Progenitor cell of endocrine pancreas (in vitro differentiated cells): ENCODE measurements at places on chromosomes 16 and 17.
A peak's percentile ranks its signal among the peaks of the same experiment; 100 is the strongest.

DNA sequence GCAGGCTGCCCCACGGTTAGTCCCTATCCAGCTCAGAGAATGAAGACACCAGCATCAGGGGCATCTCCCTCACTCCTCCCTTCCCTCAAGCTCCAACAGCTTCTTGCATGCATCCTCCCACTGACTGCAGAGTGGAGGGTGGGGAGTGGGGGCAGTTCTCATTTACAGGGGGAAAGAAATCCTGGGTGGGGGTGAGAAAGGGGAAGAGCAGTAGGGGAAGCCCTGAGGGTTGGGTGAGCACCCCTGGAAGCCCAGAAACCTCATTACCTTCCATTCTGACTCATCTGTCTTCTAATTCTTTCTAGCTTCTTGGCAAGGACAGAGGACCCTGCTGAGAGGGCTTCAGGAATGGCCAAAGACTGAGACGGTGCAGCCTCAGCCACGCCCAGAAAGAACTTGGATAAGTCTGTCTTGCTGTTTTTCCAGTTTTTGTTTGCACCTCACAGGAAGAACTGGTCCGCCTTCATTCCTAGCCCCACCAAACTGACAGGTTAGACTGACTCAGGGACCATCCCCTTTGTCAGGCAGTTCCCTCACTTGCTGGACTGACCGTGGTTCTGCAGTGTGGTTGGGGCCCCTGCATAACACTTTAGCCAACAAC lies 52.5 kb upstream of the WSB1 start:
- DNase-seq = no peak

- DNase-seq = no peak
Measured at GRCh38 chr17:41065829-41066624, at the start of gene KRTAP2-4. KRTAP2-4 (minus strand) TSS chr17:41065879; CDS start chr17:41065845, 34 bp downstream.

DNA sequence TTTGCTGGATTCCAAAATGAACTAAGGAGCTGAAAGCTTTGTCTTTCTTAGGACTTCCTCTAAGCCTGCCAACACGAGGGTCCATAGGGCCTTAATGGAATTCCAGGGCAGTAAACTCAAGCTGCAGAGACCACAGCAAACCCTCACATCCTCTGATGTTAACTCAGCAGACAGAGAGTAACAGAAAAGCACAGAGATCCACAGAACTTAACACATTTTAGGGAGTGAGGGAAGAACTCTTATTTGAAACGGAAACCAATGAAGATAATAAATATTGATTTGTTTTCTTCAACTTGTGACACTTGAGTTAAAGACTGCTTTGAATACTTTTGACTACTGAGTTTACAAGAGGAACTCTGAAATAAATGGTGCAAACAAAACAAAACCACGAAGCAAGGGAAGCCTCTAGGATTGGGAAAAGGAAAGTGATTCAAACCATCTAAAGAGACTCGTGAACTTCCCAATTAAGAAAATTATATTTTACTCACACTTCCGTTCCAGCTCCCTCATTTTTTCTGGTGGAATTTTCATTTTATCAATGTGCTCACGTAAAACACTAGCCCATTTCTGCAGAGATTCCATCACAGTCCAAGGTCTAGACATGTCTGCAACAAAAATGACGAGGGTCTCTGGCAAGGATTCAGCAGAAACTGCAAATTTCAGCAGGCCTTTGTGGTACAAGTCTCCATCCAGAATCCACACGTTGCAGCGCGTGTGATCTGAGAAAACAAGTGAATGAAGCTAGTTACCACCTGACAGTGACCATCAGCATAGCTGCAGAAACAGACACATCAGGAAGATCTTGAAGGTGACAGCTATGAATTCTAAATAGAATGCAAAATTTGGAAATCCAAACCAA lies 9.2 kb downstream of the DYNC1LI2 start:
- no peak for DNase-seq

- no peak for DNase-seq
Measured at GRCh38 chr16:3266873-3267537, 10.6 kb upstream of the MEFV start.

DNA sequence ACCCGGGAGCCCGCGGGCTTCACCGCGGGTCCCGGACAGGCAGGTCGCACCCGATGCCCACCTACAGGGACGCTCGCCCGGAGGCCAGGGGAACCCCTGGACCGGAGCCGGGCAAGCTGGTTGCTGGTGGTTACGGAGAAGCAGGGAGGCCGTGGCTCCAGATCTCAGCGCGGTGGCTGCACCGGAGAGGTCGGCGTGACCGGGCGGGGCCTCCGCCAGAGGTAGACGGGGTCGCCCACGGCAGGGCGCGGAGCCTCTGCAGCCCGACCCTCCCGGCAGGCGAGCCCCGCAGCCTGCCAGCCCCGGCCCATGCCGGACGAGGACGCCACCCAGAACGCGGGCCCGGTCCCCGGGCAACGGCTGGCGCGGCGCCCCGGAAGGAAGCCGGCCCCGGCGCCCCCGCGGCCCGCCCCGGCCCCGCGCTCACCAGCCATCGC lies 341 bp downstream of the PCYT2 start:
- DNase-seq = no peak

DNA sequence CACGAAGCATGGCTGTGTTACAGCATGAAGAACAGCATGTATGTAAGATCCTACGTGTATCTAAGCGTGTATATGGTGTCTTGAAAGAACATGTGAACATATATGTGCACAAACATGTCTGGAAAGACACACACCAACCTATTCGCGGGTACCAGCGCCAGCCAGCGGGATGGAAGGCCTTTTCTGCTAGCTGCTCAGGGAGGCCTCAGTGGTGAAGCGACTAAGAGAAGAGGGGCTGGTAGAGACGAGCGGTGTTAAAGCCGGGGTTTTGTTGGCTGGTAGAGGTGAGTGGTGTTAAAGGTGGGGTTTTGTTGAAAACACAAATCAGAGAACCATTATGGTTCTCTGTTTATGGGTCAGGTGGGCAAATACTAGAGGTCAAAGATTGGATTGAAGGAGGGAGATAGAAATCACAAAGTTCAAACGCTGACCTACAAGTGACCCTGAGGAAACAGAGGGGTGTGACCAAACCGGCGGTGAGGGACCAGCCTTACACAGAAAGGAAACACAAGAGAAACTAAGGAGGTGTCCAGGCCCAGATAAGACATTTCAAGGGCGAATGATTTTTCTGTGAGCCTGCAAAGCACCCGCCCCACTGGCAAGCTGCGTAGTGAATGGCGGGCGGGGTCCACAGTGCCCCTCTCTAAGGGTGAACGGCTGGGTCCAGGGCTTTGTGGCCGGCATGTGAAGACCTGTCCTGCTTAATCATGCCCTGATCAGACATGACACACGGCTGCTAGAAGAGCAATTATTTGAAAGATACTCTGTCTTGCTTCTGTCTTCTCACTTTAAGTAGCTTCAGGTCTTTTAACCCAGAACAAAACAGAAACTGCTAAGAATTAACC lies 8.1 kb downstream of the ZCCHC14 start:
- no peak for DNase-seq

- DNase-seq = no peak
Measured at GRCh38 chr17:76554131-76554530, 14.3 kb downstream of the PRCD start.

DNA sequence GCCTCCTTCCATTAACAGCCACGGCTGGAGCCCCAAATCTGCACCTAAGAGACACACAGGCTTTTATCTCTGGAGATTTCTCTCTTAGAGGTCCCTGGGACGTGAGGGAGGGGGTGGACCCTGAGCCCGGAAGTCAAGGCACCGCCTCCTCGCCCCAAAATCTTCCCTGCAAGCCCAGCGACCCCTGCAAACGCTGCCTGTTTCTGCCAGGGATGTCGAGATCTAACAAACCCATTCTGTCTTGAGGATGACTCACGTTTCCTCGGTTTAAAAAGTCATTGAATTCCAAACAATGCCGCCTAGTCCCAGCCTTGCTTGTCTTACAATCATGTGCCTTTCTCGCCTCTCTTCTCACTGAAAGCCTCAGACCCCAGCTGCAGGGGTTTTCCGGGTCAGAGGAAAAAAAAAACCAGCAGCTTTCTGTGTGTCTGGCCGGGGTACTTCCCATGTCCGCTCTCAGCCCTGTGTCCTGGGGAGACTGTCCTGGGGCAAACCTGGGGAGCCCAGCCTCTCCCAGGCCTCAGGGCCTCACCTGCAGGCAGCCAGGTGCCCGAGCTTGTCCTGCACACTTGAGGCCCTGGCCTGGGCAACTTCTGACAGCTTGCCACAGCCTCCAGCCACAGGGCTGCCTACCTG lies 15.4 kb downstream of the ARL2BP start:
- no peak for DNase-seq

- DNase-seq = peak; percentile 43
Measured at GRCh38 chr17:82103553-82104451, 5.8 kb upstream of the FASN start.
